ENCODE measurements at places on chromosomes 1 and 21.

DNA sequence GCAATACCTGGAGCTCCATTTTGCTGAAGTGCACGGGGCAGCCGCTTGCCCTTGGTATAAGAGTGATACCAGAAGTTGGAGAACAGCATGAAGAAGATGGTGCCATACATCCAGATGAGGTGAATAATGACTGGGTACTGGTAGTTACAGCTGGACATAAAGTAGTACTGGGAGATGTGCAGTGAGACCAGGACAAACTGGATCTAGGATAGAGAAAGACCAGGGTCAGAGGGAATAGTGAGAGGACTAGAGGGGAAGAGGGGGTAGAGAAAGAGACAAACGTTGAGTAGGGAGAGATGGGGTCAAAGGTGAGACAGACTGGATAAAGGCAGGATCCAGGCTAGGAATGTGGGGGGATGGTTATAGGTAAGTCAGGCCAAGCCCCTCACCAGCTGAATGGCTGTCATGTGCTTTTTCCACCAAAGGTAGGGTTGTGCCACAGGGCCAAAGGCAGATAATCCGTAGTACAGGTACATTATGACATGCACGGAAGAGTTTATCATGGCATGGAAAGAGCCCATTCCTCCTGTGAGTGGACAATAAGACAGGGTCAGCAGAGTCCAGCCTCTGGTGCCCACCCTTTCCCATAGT, 3.8 kb downstream of the ELOVL1 start:
- no peak for DNase-seq

DNA sequence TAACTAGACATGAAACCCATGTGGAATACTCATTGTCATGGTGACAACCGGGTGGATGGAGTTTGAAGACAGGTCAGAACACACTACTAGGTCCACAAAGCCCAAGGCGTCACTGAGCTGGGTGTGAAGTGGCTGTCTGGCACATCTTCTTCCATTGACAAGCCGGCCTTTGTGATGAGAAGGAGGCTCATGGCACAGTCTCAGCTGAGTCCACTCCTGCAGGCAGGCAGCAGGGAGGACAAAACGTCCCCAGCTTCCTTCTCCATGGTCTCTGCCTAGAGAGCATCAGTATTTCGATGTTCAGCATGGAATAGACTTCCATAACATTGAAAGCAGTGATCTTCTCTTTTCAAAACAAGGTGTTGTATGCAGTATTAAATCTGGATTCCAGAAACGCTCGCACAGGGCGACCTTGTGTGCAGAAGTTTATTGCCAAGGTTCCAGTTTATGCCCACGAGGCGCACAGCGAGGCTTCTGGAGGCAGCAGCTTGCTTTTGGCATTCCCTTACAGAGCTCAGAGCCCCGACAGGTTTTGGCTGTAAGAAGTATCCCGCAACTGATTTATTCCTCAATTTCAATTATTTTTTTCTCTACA, 104.2 kb downstream of the SIM2 start:
- no peak for DNase-seq

DNA sequence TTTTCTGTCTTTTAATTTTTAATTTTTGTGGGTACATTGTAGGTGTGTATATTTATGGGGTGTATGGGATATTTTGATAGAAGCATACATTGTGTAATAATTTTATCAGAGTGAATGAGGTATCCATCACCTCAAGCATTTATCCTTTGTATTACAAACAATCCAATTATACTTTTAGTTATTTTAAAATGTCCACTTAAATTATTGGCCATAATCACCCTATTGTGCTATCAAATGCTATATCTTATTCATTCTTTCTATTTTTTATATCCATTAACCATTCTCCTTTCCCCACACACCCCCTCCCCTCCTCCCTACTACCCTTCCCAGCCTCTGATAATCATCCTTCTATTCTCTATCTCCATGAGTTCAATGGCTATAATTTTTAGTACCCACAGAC, 70.2 kb upstream of the TSHB start:
- DNase-seq: no peak

- DNase-seq: no peak
Measured at GRCh38 chr1:236944556-236944955, 59.7 kb downstream of the MT1HL1 start.

- no peak for DNase-seq
Measured at GRCh38 chr1:199173356-199173755, 534.5 kb downstream of the PTPRC start.

GRCh38 chr1:117271959-117272358, 61.2 kb upstream of the VTCN1 start:
- no peak for DNase-seq

Measured in keratinocyte (primary cell).